CD4-positive, alpha-beta T cell treated with Interleukin-2 at 100 ng/mL for 4 hours (primary cell): ENCODE measurements at places on chromosomes 4 and X.

- DNase-seq: no peak
These were observed 586.7 kb downstream of the GBA3 start for GRCh38 chr4:23279377-23279986.

GRCh38 chrX:39772057-39772832 is 325.5 kb downstream of the BCOR start:
- DNase-seq: peak; percentile 74

GRCh38 chrX:136146614-136147314 is 569 bp upstream of the FHL1 start:
- peak; percentile 22 for DNase-seq

- DNase-seq: no peak
These were observed 74.5 kb downstream of the DCLK2 start for GRCh38 chr4:150152766-150153165.

- no peak for DNase-seq
These were observed 516.4 kb upstream of the BOD1L1 start for GRCh38 chr4:14143892-14144291.
